ENCODE measurements at places on chromosomes 4 and X.

DNA sequence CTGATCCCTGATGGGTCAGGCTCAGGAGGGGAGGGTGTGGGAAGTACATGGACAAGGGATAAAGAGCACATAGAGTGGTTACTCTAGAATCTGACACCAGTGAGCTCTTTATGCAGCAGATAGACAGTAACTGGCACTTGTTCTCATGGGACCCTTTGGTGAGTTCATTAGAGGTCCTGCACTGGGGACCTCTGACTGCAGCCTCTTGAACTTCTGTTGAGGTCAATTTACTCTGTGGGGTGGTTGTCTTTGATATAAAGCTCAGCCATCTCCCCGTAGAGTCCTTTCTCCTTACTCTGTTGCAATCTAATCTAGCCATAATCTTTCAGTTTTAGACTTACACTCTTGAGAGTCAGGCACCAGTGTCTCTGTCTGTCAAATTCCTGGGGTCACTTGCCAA lies 222.4 kb downstream of the GPAT3 start:
- no peak for DNase-seq

GRCh38 chr4:100359441-100359840 lies 158.4 kb downstream of the EMCN start:
- DNase-seq = no peak

GRCh38 chr4:81566161-81566591 lies 94.5 kb upstream of the RASGEF1B start:
- no peak for DNase-seq

DNA sequence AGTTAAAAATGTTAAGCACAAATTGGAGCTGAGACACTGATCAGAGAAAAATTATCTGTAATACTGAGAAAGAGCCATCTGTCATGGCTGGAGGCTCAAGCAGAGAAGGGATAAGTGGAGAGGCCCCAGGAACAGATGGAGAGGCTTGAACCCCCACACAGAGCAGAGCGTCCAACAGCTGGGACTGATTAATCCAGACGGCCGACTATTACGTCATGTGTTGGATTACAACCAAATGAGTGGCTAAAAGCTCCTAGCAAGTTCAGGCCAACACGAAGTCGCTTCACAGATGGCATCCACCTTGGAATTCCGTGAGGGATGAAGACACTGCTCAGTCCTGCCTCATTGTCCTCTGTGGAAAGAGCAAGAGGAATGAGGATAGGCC lies 57.7 kb upstream of the ATXN3L start:
- no peak for DNase-seq

- DNase-seq = no peak
Observed at GRCh38 chr4:110527156-110527555, 51.2 kb downstream of the ENPEP start.

DNA sequence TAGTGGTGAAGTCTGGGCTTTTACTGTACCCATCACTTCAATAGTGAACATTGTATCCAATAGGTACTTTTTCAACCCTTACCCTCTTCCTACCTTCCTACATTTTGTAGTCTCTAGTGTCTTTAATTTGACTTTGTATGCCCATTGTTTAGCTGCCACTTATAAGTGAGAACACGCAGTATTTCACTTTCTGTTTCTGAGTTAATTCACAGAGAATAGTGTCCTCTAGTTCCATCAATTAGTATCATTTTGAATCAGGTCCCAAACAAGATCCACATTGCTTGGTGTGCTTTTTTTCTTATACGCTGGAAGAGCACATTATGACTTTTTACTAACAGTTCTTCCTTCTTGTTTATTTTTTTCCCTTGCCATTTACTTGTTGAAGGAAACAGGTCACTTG lies 176.0 kb upstream of the WDFY3 start:
- no peak for DNase-seq

- DNase-seq = no peak
Observed at GRCh38 chrX:126695375-126695896, 124.1 kb upstream of the PRR32 start.

DNA sequence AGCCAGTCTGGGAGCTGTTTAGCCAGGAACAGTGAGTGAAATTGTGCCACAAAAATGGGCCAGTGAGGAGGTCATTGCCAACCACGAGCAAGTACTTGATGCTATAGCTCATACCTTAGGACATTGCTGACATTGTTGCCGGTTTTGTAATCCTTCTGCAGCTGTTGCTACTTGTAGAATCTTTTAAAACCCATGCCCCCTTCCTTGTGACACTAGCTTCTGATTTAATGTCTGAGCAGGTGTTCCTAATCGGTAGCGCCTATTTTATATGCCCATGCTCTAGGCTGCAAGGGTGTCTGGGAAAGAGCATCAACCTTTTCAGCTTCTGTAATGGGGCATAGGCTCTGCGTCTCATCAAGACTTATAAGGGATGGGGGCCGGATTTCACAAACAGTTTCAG lies 2.6 kb downstream of the POLA1 start:
- no peak for DNase-seq

DNA sequence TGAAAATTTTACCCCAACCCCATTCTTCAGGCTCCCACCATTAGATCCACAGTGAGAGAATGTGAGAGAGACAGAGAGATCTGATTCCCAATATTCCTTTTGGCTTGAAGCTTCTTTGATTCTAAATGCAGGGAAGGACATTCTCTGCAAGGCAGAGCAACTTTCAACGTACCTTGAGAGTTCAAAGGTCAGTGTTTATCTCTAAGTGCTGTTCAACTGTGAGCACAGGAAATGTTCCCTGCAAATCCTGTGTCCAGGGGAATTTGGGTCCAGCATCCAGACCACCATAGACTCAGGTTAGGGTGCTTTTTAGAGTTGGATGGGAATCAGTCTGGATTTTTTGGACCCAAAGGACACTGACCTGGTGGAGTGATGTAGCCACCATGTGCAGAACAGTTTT lies 97.4 kb downstream of the NHS start:
- DNase-seq = no peak

DNA sequence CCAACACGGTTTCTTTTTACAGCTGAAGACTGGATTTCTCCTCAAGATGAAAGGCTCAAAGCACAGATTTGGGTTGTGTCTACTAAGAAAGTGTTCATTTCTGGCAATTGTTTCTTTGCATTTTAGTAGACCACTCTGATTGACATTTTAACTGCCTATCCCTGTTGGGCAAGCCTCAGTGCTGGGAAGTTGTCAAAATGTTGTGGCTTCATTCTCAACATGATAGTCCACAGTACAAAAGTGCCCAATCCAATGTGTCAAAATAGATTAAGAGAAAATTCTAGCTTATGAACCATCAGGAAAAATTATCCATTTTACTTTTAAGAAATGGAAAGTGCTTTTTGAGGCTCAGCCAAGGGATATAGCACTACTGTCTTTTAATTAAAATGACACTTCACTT lies 323.9 kb upstream of the PRPS2 start:
- no peak for DNase-seq

DNA sequence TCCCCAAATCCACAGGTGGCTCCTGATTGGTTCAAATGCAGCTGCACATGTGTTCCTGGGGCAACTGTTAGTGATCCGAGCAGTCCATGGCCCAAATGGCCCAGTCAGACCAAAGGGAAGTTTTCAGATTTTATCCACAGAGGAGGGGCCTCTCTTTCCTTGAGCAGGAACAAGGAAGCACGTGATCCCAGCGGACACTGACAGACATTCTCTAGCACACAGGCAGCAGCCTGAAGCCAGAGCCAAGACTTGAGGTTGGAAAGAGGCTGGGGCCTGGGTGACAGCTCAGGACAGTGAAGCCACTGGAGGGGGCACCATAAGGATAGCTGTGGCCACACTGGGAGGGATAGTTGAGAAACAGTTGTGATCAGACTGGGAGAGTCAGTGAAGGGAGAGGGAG lies 3.5 kb upstream of the ZFP92 start:
- DNase-seq = no peak

GRCh38 chr4:8761824-8762205 lies 109.8 kb downstream of the HMX1 start:
- no peak for DNase-seq

- no peak for DNase-seq
Observed at GRCh38 chrX:136310411-136310810, 9.6 kb downstream of the ADGRG4 start.

GRCh38 chr4:55518442-55518841 lies 28.3 kb downstream of the CLOCK start:
- DNase-seq = no peak

- DNase-seq = no peak
Observed at GRCh38 chr4:100086766-100087431, 103.4 kb downstream of the DDIT4L start.

DNA sequence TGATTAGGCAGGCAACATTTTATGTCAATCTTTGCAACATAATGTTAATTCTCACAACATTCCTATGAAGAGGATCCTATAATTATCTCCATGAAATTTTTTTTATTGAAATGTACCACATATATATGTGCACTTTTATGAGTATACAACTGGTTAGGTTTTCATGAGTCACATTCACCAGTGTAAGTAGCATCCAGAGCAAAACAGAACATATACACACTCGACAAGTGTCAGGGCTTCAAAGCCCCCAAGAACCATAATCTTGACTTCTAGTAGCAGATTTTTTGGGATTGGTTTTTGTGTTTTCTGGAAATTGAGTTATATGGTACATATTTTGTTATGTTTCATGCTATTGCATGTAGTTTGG lies 62.4 kb downstream of the ARHGAP10 start:
- DNase-seq = no peak

GRCh38 chr4:53534684-53535083 lies 56.6 kb downstream of the LNX1 start:
- DNase-seq = no peak

DNA sequence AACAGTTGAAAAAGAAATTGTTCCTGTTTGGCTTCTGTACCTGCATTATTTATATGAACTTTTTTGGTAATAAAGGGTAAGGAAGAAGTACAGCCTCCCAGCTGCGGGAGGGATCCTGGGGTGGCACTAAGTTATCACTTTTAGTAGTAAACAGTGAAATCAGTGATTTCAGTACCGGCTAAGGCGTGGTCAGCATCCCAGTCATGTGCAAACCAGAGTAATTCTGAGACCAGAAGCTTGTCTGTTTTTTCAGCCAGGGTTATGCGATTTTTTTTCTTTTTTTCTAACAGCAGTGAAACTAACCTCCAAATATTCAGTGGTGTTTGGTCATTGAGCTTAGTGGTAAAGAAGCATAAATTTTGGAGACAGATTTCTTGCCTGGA lies 3.3 kb downstream of the EGF start:
- DNase-seq = no peak

GRCh38 chr4:33974270-33974669 lies 2270.0 kb downstream of the ARAP2 start:
- DNase-seq = no peak

GRCh38 chr4:104064646-104065577 lies 345.1 kb upstream of the TACR3 start:
- no peak for DNase-seq

GRCh38 chr4:153988492-153989363 lies 199.8 kb upstream of the SFRP2 start:
- DNase-seq = no peak

DNA sequence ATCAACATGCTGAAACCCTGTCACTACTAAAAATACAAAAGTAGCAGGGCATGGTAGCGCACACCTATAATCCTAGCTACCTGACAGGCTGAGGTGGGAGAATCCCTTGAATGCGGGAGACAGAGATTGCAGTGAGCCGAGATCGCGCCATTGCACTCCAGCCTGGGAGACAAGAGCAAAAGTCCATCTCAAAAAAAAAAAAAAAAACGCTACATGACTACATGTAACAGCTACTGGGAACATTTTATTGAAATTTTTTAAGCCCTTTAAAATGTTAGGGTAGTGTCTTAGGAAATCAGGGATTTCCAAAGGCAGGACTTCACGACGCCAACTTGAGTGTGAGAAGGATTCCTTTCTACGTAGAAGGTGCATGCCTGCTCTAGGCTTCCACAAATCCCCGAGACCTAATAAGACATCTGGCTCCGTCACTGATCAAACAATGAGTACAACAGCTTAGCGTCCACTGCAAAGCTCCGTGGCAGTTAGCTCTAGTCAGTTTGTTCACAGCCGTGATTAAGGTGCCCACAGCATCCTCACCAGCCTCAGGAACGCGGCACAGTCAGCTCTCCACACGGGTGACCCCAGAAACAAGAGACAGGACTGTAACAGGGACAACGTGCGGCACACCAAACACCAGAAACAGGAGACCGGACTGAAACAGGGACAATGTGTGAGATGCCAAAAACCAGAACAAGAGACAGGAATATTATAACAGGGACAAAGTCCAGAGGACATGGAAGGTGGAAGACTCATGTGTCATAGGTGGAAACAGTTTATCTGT lies 33.7 kb downstream of the DHRSX start:
- DNase-seq = no peak

DNA sequence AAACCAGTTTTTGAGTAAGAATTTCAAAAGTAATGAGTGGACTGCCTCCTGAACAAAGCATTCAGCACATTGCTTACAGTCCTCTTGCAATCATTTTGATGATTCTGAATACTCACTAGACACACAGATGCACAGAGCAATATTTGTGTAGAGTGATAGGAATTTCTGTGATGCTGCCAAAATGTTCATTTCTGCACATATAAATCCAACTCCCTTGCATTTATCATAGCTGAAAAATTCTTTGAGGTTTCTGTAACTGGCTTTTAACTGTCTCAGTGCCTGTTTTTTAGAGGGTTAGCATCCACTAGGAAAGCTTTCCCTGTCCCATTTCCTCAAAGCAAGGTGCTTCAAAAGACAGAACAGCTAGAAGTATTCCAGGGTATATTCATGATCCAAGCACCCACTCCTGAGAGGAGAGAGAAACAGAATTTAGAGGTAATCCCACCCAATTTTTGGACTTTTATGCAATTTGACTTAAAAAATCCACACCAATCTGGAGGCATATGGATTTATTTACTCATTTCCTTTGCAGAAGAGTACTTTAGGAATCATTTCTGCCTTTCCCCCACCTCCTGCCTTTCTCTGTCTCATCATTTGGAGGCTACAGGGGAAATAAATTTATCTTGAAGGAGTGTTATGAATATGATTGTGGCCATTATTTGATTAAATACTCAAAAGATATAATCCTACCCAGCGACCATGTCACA lies 234.5 kb upstream of the SLIT2 start:
- no peak for DNase-seq

DNA sequence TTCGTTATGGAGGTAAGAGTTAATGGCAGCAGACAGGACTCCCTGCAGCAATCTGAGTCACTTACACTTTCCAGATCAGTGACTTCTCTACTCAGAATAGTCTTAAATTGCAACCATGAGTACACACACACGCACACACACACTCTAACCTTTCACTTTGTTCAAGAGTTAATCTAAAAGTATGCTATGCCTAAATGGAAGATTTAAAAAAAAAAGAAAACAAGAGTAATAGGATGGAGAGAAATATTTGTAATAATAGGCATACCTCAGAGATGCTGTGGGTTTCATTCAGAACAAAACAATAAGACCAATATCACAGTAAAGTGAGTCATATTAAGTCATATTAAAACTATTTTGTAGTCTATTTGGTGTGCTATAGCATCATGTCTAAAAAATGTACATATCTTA lies 969.1 kb upstream of the PCDH10 start:
- DNase-seq = no peak

- no peak for DNase-seq
Observed at GRCh38 chr4:138256608-138257007, 14.5 kb upstream of the SLC7A11 start.

GRCh38 chrX:71454222-71454621 lies 78.7 kb upstream of the OGT start:
- DNase-seq = no peak

- no peak for DNase-seq
Observed at GRCh38 chr4:74127745-74128144, 28.8 kb upstream of the CXCL2 start.
